ENCODE measurements at places on chromosomes 4 and X.

DNA sequence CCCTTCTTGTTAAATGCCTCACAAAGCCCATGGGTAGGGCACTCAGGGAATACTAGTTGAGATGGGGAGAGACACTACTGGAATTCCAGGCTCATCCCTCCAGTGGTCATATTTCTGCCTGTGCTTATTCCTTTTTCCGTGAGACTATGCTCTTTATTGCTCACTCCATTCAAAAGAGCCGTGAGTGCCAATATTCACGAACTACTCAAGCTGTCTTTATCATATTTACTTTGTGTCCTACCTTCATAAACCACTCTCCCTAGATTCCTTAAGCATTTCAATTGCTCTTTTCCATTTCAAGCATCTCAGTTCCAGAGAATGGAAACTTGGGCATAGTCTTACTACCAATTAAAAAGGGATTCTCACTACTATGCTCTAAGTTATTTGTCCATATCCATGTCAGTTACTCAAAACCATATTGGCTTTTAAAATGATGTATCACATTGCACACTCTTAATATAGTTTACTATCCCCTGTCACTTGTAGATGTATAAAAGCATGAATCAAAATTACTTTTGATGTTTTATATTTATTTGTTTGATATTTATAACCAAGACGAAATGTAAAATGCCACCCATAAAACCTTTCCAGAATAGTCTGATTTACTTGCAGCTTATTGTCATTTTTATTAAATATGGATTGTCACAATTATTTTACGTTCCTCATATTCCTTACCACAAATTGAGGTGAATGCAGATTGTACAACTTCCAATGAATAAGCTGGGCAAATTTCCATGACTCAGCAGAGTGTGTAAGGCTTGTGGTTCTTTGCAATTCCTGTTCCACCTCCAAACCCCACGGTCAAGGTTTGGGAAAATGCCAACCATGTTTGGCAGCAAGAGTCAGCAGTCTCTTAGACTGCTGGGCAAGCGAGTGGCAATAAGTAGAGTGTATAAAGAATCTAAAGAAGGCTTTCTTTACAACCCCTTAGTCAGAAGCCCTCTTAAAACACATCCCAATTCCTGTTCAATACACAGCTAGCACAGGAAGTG lies 24.4 kb downstream of the ENOX2 start:
- DNase-seq = no peak

DNA sequence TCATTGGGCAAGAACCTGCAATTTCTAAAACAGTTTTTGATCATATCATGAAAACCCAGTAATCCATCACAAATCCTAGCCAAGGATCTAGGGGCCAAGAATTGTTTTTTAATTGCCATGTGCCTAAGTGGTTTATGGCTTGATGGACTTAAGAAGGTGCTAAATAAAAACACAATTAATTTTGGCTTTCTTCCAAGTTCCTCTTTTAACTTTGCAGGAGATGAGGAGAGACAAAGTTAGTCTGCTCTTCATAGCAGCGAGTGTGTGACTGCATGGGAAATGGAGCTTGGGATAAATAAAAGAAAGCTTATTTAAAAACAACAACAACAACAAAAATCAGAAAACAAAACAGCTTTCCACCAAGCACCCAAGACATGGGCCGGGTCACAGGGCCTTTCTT lies 41.4 kb downstream of the ARHGEF9 start:
- no peak for DNase-seq

DNA sequence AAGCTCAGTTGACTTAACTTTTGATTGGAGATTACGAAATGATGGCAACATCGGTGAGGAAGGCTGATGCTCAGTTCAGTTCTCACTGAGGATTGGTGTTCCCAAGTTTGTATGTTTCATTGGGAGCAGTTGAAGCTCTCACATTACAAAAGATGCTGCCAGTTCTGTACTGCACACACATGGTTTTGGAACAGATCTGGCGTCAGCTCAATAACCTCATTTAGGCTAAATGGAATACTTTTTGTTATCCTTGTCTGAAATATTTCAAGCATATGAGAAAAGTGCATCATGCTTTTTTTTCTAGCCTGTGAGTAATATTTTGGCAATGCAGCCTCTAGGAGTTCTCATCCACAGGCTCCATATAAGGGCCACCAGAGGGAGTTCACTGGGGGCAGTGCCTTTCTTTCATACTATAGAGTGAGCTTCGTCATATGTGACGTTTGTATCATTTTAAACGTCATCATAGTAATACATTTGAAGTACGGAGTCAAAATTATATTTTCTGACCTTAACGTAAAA lies 4.1 kb downstream of the ENPEP start:
- DNase-seq = no peak

DNA sequence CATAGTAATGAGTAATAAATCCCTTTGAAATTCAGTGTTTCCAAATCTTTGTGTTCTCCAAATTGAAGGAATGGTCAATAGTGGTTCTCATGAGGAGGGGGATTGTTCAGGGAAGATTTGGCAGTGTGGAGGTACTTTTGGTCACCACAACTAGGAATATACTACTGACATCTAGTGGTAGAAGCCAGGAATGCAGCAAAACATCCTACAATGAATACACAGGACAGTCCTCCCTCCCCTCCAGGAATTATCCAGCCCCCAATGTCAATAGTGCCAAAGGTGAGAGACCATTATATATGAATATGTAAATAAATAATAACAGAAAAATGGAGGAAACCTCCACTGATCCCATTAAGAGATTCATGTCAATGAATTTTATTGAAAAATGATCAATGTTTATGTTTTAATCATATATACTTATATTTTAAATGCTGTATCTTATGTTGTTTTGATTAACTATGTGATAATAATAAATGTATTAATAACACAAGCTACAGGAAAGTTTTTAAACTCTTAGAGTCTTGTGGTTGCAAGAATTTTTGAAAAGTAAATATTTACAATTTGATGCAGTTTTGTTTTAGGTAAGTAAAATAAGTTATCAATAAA lies 14.4 kb upstream of the FAM9A start:
- DNase-seq = no peak

DNA sequence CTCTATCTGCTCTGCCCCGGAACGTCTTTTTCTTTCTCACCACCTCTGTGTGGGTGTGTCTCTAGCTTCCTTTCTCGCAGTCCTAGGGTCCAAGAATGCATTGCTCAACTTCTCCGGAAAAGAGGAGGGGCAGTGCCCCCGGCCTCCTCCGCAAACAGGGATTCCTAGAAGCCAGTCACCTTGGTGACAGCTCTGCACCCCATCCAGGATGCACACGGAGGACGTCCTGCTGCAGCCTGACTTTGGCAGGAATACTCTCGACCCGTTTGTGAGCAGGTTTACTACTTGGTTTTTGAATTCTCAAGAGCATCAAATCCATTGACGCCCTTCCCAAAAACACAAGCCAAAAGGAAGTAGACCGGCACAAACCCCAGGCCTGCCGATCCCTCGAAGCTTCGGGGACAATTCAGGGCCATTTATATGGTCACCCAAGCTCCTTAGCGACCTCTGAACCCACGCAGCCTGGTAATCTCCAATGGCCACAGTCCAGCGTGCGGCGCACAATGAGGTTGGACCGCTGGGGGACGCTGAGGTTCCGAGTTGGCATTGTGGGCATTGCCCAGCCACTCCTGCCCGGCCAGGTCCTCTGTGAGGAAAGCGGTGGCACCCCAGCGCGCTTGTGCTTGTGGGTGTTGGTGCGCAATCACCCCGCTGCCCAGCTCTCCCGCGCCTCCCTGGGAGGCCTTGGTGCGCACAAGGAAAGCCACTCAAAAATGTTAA lies 9.8 kb downstream of the NKX3-2 start:
- DNase-seq = no peak

GRCh38 chrX:68431836-68432235 lies 1.5 kb downstream of the OPHN1 start:
- DNase-seq = no peak

- DNase-seq = no peak
These were observed 44.9 kb downstream of the CXCL1 start for GRCh38 chr4:73914071-73914470.

DNA sequence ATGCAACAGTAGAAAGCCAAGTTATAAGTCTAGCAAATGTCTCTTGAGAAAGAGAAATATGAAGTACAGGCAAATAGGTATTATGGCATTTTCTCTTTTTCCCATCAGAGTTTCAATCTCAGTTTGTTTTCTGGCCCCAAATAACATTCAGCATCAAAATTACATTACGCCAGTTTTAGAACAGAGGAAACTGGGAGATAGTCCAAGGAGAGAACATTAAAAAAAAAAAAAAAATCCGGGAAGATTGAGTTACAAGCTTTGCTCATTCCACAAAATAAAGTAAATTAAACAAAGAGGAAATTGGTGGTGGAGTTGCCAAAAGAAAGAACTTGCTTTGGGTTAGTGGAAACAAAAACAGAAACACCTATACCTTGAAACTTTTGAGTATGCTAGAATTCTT lies 50.4 kb upstream of the IL13RA2 start:
- DNase-seq = no peak

DNA sequence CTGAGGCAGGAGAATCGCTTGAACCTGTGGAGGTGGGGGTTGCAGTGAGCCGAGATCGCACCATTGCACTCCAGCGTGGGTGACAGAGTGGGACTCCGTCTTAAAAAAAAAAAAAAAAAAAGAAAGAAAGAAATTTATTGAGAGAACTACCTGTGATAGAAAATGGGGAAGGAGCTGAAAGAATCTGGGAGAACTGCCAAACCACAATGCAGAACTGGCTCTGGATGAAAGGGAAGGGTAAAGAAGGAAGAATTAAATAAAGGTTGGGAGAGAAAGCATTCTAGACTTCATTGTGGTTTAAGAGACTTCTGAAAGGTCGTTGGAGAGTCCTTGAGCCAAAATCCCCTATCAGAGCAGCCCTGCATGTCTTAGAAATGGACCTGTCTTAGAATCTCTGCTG lies 567.9 kb upstream of the HTR2C start:
- DNase-seq = no peak

GRCh38 chr4:151564321-151564720 lies 155.3 kb downstream of the FHIP1A start:
- DNase-seq = no peak

DNA sequence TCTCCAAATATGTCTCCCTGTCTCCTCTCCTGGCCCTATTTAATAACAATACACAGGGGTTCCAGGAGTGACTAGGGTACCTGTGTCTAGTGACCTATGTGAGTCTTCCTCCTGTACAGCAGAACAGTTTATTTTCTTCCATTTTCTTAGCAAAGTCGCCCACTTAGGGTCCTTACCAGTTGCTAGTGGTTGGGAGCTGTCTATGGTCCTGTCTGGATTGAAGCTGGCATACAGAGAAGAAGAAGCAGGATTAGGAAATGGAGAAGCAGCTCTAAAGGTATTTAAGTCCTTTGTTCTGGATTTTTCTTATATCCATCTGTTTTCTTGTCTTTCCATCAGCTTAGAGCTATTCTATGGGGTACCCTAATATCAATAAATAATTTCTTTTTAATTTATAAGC lies 587.1 kb upstream of the CPEB2 start:
- no peak for DNase-seq

DNA sequence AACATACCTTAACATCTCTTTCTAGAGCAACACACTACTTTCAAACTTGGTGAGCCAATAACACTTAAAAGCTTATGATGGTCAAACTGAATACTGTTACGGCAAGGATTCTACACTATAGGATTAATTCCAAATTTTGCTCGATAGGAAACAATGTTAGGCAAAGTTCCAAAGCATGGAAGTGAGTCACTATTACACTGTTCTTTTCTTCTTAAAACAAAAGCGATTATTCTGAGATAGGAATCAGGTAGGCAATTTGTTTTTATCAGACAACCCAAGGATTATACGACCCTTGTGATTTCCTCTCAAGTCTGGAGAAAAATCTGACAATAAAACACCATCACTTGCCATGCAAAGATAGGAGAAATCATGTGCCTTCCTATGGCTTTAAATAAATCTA lies 81.5 kb downstream of the HUWE1 start:
- DNase-seq = no peak

DNA sequence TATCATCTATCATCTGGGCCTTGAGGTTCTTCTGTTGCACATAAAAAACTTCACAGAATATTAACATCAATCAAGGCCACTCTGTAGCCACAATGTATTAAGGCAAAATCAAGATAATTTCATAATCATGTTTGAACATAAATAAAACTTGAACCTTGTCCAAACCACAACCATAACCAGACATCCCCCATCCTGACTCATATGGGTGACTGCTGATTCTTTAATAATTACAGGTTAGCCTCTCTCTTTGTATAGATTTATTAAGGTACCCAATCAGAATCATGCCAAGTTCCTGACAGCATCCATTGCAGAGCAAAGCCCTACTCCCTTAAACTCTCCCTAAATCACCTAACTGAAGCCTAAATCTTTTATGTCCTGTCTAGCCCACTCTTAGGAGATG lies 16.7 kb upstream of the AREG start:
- DNase-seq = no peak

DNA sequence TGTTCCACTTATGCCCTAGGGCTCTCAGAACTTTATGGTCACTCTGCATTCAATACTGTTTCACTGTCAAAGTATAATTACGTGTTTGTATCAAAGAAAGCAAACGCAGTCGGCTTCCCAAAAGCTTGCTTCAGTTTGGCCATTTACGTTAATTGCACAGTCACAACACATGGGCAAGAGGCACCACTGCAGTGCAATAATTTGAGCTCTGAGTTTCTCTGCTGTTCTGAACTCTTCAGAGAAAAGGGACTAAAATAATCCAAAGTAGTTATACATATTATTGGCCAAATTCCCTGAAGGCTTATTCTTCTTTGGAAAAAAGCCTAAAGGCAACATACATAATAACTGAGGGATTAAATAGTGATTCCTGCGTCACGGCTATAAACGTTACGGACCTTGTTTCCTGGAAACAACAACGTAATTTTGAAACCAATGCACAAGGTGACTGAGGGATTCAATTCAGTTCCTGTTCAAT lies 51.3 kb downstream of the RNF150 start:
- DNase-seq = no peak

All from left forelimb (tissue), 1 donor.